Fibroblast of lung (primary cell): ENCODE measurements at places on chromosomes 12 and 14.

- DNase-seq, result peak; percentile 36
These were observed 212.8 kb upstream of the BMP4 start for GRCh38 chr14:54169254-54169924.

- peak; percentile 61 for DNase-seq
These were observed 1.4 kb upstream of the ARHGEF40 start for GRCh38 chr14:21068521-21069387.

DNA sequence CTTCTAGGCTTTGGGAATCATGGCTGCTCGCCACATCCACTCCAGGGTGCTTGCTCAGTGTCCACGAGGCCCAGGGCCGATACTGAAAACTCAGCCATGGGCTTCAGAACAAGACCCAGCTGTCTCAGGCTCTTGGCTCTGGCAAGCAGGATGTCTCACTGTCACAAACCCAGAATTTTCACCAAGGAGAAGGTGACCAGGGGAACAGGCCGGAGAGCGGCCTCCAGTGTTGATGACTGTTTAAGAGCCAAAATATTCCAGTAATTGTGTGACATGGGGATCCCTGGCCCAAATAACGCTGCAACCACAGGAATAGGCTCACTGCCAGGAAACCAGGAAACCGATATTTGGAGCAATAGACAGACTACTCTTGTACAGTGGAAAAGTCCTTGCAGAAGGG lies 9.8 kb upstream of the SERPINA5 start:
- peak; percentile 15 for DNase-seq

- no peak for DNase-seq
These were observed 1459.6 kb upstream of the TMEM132C start for GRCh38 chr12:126807312-126807865.

DNA sequence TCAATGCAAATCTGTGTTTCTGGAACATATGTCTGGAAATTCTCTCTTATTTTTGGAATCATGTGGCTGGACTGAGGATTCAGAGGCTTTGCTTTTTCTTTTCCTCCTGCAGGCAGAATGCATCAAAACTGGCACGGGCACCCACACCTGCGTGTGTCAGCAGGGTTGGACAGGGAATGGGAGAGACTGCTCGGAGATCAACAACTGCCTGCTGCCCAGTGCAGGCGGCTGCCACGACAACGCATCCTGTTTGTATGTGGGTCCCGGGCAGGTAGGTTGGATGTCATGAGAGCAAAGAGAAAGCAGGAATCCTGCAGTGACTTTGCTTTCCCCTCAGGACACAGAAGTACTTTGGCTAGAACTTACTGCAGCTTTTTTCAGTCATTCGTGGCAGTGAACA lies 90.3 kb downstream of the STAB2 start:
- no peak for DNase-seq

- DNase-seq, result no peak
These were observed 6.6 kb downstream of the CHST11 start for GRCh38 chr12:104463368-104463767.

DNA sequence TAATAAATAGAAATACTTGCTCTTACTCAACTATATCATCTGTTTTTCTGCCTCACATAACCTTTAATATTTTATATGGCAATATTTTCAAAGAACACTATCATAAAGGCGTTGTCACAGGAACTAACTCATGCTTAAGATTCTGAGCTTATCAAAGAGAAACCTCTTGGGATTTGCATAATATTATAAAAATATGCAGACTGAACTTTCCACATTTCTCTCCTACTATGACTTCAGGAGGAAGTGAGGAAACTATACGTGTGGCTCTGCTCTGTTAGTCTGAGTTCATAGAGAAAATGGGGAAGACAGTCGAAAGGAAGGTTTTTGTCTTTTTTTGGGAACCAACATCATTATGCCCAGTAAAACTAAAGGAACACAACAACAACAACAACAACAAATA lies 124.7 kb downstream of the GARIN6 start:
- DNase-seq, result no peak

DNA sequence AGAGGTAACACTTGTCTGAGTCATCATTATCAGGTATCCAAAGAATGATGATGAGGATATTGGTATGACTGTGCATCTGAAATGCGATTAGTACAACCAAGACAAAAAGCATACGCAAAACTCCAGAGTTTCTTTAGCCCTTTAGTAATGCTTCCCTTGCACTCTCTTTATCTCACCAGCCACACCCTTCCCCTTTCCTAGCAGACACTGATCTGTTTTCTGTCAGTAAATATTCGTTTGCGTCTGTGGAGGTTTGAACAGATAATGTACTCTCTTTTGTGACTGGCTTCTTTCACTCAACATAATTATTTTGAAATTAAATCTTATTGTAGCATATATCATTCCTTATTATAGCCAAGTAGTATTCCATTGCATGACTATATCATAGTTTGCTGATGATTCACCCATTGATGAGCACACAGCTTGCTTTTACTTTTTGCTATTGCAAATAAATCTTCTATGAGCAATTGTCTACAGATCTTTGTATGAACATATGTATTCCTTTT lies 775.7 kb downstream of the SLC6A15 start:
- DNase-seq, result peak; percentile 41

DNA sequence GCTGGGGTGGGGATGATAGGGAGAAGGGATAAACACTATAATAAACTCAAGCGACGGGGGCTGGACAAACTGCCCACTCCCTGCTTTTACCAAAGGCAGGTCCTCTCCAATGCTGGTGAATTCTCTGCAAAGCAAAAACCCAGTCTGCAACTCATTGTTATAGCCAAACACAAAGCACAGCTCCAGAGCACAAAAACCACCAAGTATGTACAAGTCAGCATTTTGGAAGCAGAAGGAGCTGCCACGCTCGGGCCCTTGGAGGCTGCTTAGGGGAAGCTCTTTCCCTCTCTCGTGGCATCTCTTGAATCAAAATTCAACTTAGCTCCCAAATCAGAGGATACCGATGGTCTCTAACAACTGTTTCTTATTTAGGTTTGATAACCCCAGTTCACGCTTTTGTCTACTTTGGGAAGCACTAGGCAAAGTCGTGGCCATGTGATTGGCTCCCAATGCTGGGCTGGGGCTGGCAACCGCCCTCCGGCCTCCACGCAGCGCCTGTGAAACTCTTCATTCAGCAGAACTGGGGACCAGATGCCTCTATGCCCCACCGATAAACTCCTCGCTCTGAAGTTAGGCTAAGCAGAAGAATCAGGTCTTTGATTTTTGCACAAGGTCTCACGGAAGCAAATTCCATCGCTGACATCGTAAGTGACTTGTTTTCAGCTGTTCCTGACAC lies 158.5 kb upstream of the FOXN3 start:
- no peak for DNase-seq

DNA sequence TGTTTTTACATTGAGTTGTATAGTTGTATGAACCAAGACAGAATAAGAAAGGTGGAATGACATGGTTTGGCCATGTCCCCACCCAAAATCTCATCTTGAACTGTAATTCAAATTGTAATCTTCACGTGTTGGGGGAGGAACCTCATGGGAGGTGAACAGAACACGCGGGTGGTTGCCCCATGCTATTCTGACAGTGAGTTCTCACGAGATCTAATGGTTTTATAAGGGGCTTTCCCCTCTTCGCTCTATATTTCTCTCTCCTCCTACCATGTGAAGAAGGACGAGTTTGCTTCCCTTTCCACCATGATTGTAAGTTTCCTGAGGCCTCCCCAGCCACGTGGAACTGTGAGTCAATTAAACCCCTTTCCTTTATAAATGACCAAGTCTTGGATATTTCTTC lies 25.3 kb downstream of the DDHD1 start:
- DNase-seq, result no peak

- DNase-seq, result no peak
These were observed 80.0 kb downstream of the AACS start for GRCh38 chr12:125145196-125145595.

GRCh38 chr12:123126294-123127181 lies 24.4 kb downstream of the PITPNM2 start:
- DNase-seq, result peak; percentile 99

DNA sequence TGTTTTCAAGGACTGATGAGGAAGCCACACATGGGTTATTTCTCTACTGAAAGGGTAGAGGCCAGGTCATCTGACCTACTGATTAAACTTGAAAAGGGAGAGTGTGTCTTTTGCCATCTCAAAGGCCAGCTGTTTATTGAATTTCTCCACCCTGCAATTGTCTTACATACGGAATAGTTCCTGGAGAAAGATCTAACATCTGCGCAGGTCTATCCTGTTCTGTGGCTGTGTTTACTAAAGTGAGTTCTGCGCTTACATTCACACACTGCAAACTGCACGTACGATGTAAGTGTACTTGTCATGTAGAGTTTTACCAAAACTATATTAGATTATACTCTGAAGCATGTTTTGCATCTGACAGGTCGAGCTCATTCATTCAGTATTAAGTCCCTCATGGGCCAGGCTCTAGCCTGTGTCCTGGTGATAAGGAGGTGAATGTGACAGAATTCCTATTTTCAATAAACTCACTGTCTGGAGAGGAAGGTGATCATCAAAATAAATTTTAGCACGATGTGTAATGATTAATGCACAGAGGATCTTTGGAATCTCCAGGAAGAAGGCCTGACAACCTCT lies 96.6 kb downstream of the PRKCH start:
- DNase-seq, result no peak

- DNase-seq, result peak; percentile 28
These were observed 22.3 kb downstream of the MSRB3 start for GRCh38 chr12:65300679-65301349.

DNA sequence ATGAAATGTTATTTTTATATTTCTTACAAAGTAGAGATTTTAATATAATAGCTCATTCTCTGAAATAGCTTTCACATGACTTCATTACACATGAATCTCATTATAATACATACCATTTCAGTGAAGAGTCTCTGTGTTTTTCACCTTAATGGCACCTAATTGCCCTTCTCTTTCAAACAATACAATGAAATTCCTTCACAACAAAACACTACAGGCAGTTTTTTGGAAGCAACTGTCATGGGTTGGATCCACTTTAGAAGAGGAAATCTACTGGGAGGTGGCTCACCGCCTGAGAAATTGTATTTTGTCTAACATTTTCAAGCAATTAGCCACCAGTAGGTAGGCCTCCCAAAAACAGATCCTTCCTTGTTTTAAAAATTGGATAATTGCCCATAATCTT lies 40.3 kb upstream of the RGS6 start:
- peak; percentile 6 for DNase-seq

GRCh38 chr14:24258548-24259265 lies 4.3 kb downstream of the TGM1 start:
- no peak for DNase-seq

- no peak for DNase-seq
These were observed 88.0 kb upstream of the MBIP start for GRCh38 chr14:36408388-36408787.

DNA sequence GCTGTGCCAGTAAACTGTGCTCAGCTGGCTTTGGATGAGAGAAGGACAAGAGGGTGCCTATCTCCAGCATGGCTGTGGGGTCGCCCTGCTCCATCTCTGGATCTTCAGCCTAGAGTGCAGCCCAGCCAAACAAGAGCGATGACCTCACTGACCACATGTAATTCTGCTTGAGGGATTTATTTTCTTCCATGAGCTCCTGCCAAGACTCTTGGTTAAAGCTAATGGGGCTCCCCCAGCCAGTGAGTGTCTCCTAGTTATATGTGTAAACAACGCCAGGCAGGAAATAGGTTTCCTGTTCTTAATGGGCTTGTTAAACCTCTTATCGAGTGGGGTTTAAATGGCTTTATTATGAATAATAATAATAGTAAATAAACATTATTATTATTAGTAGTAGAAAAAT lies 397.2 kb downstream of the NRXN3 start:
- peak; percentile 34 for DNase-seq

DNA sequence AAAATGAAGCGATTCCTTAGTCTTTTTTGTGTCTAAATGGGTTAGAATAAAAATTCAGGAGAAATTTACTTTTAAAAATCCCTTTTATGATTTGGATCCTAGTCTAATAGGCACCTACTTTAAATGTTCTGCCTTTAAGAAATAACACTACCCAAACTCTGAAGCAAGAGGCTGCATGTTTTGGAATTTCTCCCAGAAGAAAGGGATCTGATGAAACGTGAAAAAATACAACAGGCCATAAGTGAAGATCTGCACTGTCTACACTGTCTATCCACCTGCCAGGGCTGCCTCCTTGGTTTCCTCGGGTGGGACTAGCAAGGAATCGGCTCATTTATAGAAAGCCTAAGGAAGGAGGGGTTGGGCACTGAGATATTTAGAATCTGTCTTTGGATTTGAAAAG lies 22.1 kb downstream of the ACVR1B start:
- no peak for DNase-seq

GRCh38 chr14:72607386-72608130 lies 286.3 kb downstream of the DPF3 start:
- DNase-seq, result peak; percentile 67

DNA sequence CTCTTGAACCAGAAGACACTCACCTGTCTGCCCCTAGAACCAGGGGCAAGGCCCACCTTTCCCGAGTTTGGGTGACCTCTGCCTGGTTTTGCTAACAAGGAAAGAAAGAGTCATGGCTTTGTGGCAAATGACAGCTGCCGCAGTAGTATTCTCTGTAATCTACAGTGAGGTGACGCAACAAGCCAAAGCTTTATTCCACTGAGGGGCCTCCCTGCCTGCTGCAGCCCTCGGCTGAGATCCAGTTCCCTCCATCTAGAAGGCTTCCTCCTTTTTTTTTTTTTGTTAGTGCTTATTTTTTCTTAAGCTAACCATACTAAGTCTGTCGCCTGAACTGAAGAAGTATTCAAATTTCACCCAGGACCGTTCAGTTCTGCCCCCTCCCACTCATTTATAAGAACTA lies 142.3 kb upstream of the TMCC3 start:
- DNase-seq, result no peak

GRCh38 chr14:73491256-73492042 lies 716 bp downstream of the RIOX1 start:
- DNase-seq, result peak; percentile 80

GRCh38 chr12:32284561-32284960 lies 114.8 kb upstream of the FGD4 start:
- peak; percentile 53 for DNase-seq

DNA sequence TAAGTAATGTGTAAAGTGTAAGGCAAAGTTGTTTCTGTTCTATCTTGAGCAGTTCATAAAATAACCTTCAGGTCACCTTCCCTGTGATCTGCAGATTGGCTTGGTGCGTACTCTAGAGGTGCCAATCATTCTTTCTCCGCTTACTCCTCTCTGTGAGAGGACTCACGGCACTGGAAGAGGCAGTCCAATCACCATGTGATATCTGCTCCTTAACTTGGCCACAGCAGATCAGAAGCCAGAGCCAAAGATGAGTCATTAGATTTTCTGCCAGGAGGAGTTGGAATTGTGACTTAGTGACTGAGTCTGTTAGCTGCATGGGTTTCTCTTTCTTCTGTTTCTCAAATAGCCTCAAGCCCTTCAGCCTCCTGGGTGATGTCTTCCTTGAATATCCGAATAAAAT lies 165.5 kb downstream of the SLC41A2 start:
- peak; percentile 95 for DNase-seq
